ENCODE measurements at places on chromosomes 2 and 18. TPM values are rescaled to one million over a fixed set of nuclear protein-coding genes. Genes with fewer than 3 reads are reported as not detected.

DNA sequence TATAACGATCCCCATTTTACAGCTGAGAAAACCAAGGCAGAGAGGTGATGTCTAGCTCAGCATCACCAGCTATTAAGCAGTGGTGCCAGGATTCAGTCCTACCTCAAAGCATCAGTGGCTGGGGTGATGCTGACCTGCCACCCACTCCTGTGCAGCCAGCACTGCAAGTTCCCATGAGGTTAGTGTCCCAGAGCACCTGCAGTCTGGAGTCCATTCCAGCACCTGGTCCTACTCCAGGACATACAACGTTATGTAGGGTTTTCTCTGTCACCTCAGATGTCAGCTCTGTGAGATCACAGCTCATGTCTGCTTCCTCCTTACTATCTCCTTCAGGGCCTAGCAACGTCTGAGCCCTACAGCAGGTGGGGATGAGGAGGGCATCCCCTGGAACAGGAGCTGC is 328.0 kb upstream of the HS6ST1 start:
- H3K4me1 ChIP-seq, result no peaks in the 10 kb centered on the region
- H3K36me3 ChIP-seq, result no peaks in the 10 kb centered on the region
- no peak overlapping the region for H3K27ac ChIP-seq
- DNase-seq, result no peak
- H3K4me3 ChIP-seq, result no peak overlapping the region

DNA sequence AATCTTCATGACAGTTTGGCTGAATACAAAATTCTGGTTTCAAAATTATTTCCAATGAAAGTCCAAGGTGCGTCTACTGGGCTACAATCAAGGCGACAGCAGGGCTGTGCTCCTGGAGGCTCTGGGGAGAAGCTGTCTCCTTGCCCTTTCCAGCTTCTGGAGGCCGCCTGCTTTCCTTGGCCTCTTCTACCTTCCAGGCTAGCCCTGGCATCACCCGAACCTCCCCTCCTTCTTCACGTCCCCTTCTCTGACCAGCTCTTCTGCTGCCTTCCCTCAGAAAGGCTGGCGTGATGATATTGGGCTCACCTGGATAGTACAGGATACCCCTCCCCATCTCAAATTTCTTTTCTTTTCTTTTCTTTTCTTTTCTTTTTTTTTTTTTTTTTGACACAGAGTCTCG is 115.5 kb downstream of the KCNF1 start:
- H3K4me1 ChIP-seq, result no peaks in the 10 kb centered on the region
- no peak overlapping the region for H3K4me3 ChIP-seq
- H3K36me3 ChIP-seq, result no peaks in the 10 kb centered on the region
- peaks cover 1% of the 10 kb centered on the region for H3K27me3 ChIP-seq

DNA sequence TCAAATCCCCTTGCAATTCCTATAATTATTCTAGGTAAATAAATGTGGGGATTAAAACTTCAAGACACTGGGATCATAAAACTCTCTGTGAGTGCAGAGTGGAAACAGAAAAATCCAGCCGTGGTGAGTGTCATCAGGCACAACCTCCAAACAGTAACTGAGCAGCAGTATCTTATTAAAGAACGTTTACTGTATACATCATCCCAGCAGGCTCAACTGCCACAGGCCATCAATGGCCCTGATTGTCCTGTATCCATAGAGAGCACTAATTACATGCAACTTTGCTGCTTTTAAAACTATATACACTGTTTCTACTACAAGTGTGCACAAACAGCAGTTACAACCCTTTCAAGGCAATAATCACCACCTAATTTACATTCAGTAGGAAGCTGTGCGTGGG is 23.9 kb downstream of the GAREM1 start:
- no peaks in the 10 kb centered on the region for H3K36me3 ChIP-seq
- H3K4me3 ChIP-seq, result no peak overlapping the region
- H3K27me3 ChIP-seq, result peaks cover 8% of the 10 kb centered on the region
- H3K27ac ChIP-seq, result no peak overlapping the region
- DNase-seq, result no peak

DNA sequence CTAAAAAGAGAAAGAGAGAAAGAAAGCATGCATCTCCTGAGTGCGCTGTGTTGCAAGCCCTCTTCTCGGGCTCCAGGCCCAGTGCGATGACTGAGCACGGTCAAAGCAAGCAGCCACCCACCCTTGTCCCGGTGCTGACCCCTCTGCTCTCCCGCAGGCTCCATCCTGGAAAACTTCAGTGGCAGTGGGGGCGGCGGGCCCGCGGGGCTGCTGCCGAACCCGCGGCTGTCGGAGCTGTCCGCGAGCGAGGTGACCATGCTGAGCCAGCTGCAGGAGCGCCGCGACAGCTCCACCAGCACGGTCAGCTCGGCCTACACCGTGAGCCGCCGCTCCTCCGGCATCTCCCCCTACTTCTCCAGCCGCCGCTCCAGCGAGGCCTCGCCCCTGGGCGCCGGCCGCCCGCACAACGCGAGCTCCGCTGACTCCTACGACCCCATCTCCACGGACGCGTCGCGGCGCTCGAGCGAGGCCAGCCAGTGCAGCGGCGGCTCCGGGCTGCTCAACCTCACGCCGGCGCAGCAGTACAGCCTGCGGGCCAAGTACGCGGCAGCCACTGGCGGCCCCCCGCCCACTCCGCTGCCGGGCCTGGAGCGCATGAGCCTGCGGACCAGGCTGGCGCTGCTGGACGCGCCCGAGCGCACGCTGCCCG is 252.5 kb downstream of the GLI2 start:
- H3K4me3 ChIP-seq, result no peak overlapping the region
- no peaks in the 10 kb centered on the region for H3K36me3 ChIP-seq
- H3K27me3 ChIP-seq, result no peaks in the 10 kb centered on the region

GRCh38 chr2:158477202-158477601 is 20.4 kb downstream of the PKP4 start:
- DNase-seq, result no peak
- peaks cover 15% of the 10 kb centered on the region for H3K4me1 ChIP-seq
- H3K27ac ChIP-seq, result no peak overlapping the region
- peaks cover 4% of the 10 kb centered on the region for H3K36me3 ChIP-seq

- H3K4me1 ChIP-seq, result no peaks in the 10 kb centered on the region
- peaks cover 7% of the 10 kb centered on the region for H3K27me3 ChIP-seq
- H3K36me3 ChIP-seq, result no peaks in the 10 kb centered on the region
- no peak overlapping the region for H3K4me3 ChIP-seq
Measured at GRCh38 chr2:45241061-45241561, 231.9 kb upstream of the SIX2 start.

Gene FBLN7
- total RNA-seq, result 7.4 TPM

Gene TLX2
- total RNA-seq, result 0.16 TPM

Gene SLC9A4
- total RNA-seq, result not detected

Gene IL18RAP
- total RNA-seq, result 5.8 TPM

Gene FAM237A
- not detected for total RNA-seq

Data from activated CD8-positive, alpha-beta T cell treated with anti-CD3 and anti-CD28 coated beads for 36 hours (primary cell).